ENCODE measurements at places on chromosomes 4 and X.
A peak's percentile ranks its signal among the peaks of the same experiment; 100 is the strongest.

DNA sequence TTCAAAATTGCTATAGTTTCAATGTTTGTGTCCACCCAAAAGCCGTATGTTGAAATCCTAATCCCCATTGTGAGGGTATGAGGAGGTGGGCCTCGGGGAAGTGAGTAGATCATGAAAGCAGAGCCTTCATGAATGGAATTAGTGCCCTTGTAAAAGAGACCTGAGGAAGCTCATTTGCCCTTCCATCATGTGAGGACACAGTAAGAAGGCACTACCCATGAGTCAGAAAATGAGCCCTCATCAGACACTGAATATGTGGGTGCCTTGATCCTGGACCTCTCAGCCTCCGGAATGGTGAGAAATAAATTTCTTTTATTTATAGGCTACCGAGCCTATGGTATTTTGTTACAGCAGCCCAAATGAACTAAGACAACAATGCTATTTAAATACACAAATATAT lies 57.7 kb upstream of the EFHC2 start:
- no peak for DNase-seq

DNA sequence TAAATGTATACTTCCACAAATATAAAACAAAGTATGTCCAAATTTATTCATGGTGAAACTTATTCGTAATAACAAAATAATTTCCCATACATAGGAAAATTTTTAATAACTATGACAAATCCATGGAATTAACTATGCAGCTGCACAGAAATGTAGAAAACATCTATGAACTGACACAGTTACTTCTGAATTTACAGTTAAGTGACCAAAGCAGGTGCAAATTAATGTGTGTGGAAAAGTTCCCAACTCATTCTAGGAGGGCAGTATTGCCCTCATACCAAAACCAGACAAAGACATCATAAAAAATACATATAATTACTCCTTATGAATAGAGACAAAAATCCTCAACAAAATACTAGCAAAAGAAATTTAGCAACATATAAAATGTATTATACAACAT lies 12.5 kb downstream of the LDOC1 start:
- no peak for DNase-seq

- DNase-seq, result no peak
Measured at GRCh38 chr4:143616771-143617170, 83.7 kb downstream of the FREM3 start.

DNA sequence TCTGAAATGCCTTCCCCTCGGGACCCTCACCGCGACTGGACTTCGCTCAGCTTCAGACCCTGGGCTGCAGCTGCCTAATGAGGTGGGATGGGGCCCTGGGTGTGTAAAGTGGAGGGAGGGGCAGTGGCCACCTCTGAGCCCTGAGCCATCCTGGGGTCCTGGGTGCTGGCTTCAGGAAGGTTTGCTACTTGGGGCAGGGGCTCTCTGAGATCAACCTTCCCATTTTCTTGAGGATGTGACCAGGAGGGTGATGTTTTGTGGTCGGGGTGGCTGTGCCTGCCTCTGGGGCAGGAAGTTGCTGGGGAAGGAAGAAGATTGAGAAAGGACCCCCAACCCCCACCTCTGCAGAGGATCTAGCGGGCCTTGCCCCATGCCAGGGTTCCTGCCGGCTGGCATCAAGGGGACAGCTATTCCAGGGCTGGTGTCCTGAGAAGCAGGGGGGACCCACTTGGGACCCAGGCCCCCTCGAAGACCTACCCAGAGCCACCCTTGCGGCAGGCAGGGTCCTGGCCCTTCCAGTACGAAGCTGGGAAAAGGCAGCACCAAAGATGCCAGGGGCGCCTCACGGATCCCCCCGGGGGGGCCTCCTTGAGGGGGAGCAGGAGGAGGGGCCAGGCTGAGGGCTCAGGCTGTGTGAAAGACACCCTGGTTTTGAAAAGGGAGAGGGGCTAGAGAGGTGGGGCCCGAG lies 6.5 kb downstream of the SH3BP2 start:
- no peak for DNase-seq

GRCh38 chr4:99868126-99868596 lies 26.1 kb downstream of the LAMTOR3 start:
- DNase-seq, result peak; percentile 9

DNA sequence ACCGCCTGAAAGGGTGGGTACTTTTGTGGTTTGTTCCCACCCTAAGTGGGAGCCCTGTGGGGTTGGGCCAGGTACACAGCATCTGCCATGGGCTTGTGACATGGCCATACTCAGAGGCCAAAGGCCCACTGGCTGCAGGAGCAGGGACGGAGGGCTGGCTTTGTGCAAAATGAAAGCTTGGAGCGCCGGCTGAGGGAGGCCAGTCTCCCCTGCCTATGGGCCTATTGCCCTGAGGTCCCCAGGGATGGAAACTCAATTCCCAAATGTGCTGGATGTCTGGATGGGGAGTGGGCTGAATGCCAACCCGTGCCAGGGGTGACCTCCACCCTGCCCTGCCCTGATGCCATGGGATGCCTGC lies 10.8 kb downstream of the ADRA2C start:
- no peak for DNase-seq

GRCh38 chr4:38365261-38365660 lies 298.7 kb upstream of the KLF3 start:
- no peak for DNase-seq

- no peak for DNase-seq
Measured at GRCh38 chr4:55117511-55117910, 7.9 kb downstream of the KDR start.

DNA sequence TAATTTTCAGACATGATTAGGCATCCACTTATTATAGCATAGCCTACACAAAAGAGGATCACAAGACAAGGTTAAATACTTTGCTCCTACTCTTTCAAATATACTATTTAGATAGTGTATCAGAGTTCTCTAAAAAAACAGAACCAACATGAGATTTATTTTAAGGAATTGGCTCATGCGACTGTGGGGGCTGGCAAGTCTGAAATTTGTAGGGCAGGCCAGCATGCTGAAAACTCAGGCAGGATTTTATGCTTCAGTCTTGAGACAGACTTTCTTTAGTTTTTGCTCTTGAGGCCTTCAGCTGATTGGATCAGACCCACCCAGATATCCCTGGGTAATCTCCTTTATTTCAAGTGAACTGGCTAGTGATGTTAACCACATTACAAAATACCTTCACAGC lies 169.5 kb downstream of the MAML3 start:
- DNase-seq, result no peak

DNA sequence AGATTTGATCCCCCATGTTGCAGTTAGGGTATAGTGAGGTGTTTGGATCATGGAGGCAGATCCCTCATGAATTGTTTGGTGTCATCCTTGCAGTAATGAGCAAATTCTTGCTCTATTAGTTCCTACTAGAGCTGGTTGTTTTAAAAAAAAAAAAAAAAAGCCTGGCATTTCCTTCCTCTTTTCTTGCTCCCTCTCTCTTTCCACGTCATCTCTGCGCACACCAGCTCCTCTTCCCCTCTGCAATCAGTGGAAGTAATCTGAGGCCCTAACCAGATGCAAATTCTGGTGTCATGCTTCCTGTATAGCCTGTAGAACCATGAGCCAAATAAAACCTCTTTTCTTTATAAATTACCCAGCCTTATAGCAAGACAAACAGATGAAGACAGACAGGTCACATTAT lies 24.5 kb downstream of the WDR17 start:
- no peak for DNase-seq

DNA sequence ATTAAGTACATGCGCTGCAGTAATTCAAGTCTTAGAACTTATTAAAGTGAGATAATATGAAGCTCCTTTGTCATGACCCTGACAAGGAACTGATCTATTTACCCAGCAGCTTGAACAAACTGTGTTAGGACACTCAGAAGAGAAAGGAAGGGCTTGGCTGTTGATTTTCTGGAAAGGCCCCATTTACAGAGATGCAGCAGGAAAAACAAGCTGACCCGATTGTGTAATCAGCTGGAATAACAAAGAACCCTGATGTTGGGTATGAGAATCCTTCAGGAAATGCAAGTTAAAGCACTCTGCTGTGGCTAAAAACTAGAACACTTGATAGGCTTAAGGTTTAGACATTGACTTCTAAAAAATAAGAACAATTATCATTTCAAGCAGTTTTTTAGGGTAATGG lies 64.8 kb downstream of the TBC1D9 start:
- DNase-seq, result no peak

Data from muscle of arm (tissue), 14 donors.